CD4-positive, alpha-beta T cell (primary cell): ENCODE measurements at places on chromosomes 1 and 21. TPM values are rescaled to one million over a fixed set of nuclear protein-coding genes. Genes with fewer than 3 reads are reported as not detected.

GRCh38 chr1:112714313-112715263 is 544 bp downstream of the PPM1J start:
- no peak for DNase-seq

DNA sequence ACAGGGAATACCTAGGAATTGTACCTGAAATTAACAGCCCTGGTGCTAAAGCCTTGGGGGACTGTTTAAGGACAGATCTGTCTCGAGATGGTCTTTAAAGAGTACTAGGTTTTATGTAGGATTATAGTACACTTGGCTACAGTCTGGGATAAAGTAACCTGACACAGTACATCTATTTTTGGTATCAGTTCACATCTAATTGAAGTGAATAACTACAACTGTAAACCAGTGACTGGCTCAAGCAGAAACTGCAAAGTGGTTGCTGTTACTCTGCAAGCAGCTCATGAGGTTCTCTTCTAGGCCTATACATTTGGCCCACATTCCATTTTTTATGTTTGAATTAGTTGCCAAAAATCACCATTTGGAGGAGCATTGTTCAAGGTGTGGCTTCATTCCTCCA is 320.8 kb upstream of the USP25 start:
- DNase-seq: no peak

GRCh38 chr1:53069265-53069662 is 7.3 kb downstream of the PODN start:
- no peak for DNase-seq

GRCh38 chr1:10122926-10123325 is 87.4 kb upstream of the KIF1B start:
- no peak for DNase-seq

DNA sequence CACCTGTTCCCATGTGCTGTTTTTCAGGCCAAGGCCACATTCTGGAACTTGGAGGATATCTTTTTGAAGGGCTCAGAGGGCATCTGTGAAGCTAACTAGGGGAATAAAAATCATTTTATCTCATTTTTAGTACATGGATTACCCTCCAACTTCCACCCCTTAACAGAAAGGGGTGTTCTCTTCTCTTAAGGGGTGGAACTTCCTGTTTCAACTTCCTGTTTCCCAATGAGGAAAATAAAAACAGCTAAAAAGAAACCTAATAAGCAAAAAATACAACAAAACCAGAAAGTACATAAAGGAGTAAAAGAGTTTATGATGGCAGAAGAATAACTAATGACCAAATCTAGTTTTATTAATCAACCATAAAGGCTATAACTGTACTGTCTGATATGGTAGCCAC is 24.8 kb upstream of the SLC22A15 start:
- DNase-seq: no peak

DNA sequence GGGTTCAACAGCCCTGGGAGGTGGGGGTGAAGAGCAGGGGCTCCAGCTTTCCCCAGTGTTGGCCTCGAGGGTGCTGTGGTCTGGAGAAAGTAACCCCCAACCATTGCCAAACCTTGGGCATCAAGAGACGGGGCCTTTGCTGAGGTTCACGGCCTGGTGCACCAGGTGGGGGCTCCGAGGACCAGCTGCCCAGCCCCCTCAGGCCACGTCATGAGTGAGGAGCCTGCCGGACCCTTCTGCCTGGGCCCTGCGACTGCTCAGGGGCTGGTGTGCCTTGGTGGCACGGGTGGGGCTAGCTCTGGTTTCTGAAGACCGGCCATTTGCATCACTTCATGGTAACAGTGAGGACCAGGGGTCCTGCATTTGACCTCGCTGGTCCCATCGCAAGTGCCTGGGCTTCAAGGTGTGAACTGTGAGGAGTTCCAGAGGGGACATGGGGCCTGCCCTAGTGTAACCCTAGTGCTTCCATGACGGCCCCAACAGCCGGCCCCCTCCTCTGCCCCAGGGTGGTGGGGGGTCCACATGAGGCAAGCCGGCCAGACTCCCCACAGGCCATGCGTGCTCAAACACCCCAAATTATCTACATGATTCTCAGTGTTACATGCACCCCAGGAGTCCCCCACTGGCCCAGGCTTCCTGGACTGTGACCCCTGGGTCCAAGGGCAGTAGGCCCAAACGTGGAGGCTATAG is 13.5 kb downstream of the MORN1 start:
- DNase-seq: no peak

GRCh38 chr1:59116920-59117542 is 179.9 kb upstream of the FGGY start:
- DNase-seq: no peak

DNA sequence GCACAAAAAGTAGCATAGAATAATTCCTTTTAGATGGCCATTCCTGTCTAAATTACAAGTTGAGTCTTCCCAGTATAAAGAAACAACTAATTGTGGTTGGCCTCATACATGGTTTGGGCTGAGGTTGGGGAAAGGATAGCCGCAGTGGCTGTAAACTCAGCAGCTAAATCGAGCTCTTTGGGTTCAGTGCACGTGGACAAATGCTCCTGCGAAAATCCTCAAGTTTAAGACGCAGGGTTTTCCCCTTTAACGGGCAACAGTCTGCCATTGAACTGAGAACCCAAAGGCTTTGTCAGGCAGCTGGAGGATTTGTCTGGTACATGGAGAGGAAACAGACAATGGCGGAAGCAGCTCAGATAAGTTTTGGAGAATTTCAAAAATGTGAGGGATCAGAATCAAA is 331.9 kb downstream of the TGFB2 start:
- DNase-seq: no peak

- no peak for DNase-seq
These were observed 373.5 kb downstream of the KIF26B start for GRCh38 chr1:245528258-245528635.

DNA sequence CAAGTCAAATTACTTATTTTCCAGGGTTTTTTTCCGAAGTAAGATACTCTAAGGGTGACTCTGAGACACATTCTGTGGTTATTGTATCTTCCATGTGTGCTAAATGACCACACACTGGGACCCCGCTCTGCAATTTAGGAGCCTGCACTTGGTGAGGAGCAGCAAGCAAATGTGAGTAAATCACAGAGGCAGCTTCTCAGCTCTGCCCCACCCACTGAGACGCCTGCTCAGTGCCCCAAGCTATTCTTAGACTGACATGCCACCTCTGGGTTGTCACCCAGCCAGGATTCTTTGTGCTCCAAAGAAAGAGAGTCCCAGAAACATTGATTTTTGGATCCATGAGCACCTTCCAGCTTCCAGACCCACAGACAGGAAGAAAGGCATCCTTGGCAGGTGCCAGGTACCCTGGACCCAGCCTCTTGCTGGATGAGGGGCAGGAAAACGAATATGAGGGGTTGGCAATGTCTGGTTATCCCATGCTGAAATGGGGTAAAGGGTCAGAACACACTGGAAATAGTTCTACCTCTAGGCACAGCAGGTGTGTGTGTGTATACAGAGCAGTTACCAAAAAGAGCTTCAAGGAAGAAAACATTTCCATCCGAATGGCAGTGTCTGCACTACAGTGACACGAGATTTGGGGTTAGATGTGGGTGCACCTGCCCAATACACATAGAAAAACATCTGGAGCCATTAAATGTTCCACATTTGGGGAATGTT is 41.2 kb downstream of the TNR start:
- no peak for DNase-seq

- DNase-seq: no peak
These were observed 1.1 kb downstream of the CCDC17 start for GRCh38 chr1:45622524-45623394.

- no peak for DNase-seq
These were observed 36.0 kb downstream of the ATP8B2 start for GRCh38 chr1:154361357-154361756.

- DNase-seq: no peak
These were observed 120.9 kb downstream of the SYT2 start for GRCh38 chr1:202589190-202589930.

GRCh38 chr1:25051504-25051903 is 121.4 kb upstream of the RUNX3 start:
- DNase-seq: no peak

DNA sequence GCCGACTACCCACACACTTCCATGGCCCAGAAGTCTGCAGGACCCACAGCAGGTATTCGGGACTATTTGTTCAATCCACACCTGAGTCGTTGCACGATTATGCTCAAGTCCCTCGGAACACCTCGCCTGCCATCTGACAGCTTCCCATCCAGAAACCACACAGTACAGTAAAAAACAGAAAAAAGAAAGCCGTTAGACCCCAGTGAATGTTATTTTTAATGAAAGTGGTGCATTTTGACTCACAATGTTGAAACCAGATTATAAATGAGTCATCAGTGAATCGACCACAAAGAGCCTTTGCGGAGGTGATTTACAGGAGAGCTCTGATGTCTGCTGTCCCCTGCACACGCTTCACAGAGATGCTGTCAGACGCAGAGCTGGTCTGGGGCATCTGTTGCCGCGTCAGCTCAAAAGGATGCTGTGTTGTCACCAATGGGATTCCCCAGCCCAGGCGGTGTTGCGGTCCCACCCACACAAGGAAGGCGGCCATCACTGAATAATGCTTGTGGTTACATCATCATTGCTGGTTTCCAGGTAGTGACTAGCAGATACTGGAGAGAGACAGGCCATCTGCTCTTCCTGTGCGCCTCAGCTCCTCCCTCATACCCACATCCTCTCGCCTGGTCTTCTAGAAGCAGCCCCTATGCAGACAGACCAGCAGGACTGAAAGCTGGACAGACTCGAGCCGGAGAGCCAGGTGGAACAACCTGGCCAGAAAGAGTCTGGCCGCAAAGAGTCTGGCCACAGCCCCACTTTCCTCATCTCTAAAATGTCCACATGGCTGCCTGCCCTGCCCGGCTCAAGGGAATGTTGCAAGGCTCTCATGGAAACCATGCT is 116.8 kb downstream of the TOMM20 start:
- DNase-seq: peak; percentile 96

- no peak for DNase-seq
These were observed 13.2 kb upstream of the C2CD2 start for GRCh38 chr21:41966872-41967621.

GRCh38 chr1:217721692-217722091 is 90.5 kb downstream of the SPATA17 start:
- no peak for DNase-seq

DNA sequence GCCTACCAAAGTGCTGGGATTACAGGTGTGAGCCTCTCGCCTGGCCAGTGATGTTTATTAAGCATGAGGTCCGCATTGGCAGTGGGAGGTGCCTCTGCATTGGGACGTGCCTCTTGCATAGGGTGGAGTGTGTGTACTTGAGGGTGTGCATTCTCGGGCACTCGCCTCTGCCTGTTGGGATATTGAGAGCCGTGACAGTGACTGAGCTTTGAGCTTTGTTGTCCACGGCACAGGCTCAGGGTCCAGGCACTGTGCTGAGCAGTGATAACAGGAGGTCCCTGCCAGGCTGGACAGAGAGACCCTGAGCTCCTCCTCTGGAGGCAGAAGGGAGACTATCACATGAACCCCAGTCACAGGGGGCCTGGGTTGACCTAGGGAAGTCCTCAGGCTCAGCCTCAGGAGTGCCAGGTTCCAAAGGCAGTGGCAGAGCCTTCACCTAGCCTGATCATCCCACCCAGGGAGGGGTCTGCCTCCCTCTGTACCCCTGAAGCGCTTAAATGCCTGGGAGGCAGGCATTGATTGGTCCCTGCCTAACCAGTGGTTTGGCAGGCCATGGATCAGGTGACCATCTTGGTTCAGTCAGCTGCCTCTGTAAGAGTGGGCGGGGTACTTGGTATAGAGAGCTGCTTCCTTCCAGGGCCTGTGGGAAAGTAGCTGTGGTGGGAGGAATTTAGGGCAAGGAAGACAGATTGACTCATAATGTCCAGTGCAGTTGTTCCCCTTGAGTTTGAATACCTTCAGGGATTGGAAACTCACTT is 213.8 kb upstream of the TMEM51 start:
- no peak for DNase-seq

DNA sequence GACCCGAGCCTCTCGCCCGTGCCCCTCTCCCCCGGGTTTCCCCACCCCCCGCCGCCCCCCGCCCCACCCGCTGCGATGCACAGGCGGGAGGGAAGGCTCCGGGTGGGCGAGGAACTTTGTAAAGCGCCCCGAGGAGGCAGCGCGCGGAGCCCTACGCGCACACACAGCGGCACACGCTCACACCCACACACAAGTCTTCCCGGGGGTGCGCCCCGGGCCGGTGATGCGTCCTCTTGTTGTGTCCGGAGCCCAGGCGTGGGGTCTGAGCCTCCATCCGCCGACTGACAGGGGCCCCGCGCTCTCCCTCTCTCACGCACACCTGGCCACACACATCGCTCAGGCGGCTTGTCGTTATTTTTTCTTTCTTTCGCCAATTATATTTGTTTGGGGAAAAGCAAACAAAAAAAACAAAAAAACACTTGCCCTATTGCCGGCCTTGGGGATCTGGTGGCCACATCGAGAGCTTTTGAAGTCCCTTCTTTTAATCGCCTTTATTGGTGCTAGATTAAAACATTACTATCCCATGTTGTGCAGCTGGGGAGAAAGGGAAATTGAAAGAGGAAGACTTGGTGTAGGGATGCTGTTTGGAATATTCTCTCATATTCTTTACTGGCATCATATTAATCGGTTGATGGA is 770 bp downstream of the NTNG1 start:
- no peak for DNase-seq

DNA sequence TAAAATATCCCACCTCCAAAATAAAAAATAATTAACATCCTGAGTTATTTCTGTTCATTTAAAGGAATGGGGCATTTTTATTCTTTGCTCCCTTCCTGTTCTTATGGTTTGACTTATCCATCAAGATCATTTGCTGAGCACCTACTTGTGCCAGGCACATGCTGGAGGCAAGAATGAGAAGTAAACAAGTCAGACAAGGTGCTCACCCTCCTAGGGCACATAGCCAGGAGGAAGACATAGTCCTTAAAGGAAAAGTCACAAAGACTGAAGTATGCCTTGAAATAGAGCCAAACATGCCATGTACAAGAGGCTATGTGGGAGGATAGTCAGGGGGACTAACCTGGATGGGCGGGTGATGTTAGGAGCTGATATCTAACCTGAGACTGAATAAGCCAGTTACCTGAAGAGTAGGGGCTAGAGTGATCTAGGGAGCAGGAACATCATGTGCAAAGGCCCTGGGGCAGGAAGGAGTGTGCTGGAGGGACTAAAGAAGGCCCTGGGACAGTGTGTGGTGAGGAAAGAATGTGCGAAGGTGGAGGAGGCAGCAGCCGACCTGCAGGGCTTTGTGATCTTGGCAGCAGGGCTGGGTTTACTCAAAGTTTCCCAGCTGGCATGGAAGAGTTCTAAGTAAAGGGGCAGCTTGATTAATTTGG is 233.5 kb downstream of the MATN1 start:
- DNase-seq: no peak

- no peak for DNase-seq
These were observed 10.7 kb upstream of the HNRNPU start for GRCh38 chr1:244874974-244875579.

- DNase-seq: peak; percentile 58
These were observed 2.5 kb upstream of the TRAPPC3 start for GRCh38 chr1:36151845-36152203.

OR2M3 gene
- total RNA-seq: not detected

CDKN2C gene
- total RNA-seq: 4.9 TPM

RGS7 gene
- total RNA-seq: not detected

RHBDL2 gene
- total RNA-seq: not detected

CR1 gene
- total RNA-seq: 3.1 TPM

OR2L8 gene
- total RNA-seq: 0.78 TPM

GJC2 gene
- total RNA-seq: 2.4 TPM

PLA2G2C gene
- total RNA-seq: not detected

AMY1A gene
- not detected for total RNA-seq
